ENCODE measurements at places on chromosomes 2 and 18. TPM values are rescaled to one million over a fixed set of nuclear protein-coding genes. Genes with fewer than 3 reads are reported as not detected.

- no peaks in the 10 kb centered on the region for H3K4me1 ChIP-seq
- no peak overlapping the region for H3K27ac ChIP-seq
- no peaks in the 10 kb centered on the region for H3K36me3 ChIP-seq
- no peaks in the 10 kb centered on the region for H3K27me3 ChIP-seq
- no peak overlapping the region for H3K4me3 ChIP-seq
- DNase-seq: peak; percentile 34
Observed at GRCh38 chr2:44016282-44016681, 20.5 kb upstream of the LRPPRC start.

GRCh38 chr2:173657996-173658717 lies 303.5 kb downstream of the CDCA7 start:
- no peaks in the 10 kb centered on the region for H3K27me3 ChIP-seq
- DNase-seq: no peak
- no peaks in the 10 kb centered on the region for H3K4me1 ChIP-seq
- H3K27ac ChIP-seq: no peak overlapping the region
- no peak overlapping the region for H3K4me3 ChIP-seq
- no peaks in the 10 kb centered on the region for H3K36me3 ChIP-seq

DNA sequence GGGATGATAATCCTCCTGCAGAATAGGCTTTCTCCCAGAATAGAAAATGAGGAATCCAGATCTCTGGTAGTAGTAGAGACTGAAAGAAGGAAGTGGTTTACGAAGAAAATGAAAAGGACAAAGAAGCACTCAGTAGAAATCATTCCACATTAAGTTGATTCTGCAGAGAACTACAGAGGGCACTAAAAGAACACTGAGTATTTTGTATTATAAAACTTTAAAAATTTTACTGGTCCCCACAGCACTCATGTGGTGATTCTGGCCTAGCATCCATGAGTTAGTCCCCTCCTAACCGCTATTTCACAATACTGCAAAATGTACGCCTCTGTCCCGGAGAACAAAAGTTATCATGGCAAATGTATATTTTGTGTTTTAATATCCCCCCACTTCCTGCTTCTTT lies 42.9 kb upstream of the SLC35F5 start:
- H3K4me3 ChIP-seq: no peak overlapping the region
- no peaks in the 10 kb centered on the region for H3K36me3 ChIP-seq
- H3K27me3 ChIP-seq: no peaks in the 10 kb centered on the region
- no peaks in the 10 kb centered on the region for H3K4me1 ChIP-seq
- no peak for DNase-seq

Gene TLX2
- not detected for total RNA-seq

DNA sequence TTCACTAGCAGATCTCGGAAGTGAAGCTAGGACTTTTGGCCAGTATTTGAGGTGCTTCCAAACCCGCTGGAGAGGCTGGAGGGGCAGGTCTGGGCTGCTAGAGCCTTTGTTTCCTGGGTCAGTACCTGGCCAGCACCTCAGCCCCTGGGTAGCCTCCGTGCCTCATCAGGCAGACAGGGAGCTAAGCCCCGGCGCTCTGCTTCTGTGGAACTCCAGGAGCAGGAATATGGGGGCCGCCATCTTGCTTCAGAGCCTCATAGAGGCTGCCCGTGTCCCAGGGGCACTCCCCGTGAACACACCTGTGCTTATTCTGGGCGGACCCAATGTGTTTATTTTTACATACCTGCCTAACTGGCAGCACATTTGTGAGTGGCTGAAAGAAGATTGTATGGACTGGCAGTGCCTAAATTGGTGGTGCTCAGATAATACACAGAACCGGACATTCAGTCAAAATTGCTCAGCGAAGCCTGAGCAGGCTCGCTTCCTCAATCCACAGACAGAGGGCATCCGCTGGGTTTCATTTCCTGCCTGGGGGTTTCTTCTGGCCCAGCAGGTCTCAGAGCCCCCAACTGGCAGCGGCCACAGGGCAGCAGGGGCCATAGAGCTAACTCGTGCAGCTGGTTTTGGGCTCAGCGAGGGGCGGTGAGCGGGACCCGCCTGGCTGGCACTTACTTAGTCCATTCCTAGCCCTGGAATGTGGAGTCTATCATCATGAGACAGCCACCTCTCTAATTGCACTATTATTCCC lies 176.8 kb upstream of the ALKAL2 start:
- peaks cover 8% of the 10 kb centered on the region for H3K4me1 ChIP-seq
- H3K27ac ChIP-seq: no peak overlapping the region
- H3K4me3 ChIP-seq: no peak overlapping the region
- no peak for DNase-seq
- peaks cover 12% of the 10 kb centered on the region for H3K27me3 ChIP-seq
- H3K36me3 ChIP-seq: no peaks in the 10 kb centered on the region

- H3K36me3 ChIP-seq: no peaks in the 10 kb centered on the region
- H3K4me1 ChIP-seq: peaks cover 19% of the 10 kb centered on the region
- H3K27me3 ChIP-seq: no peaks in the 10 kb centered on the region
- H3K4me3 ChIP-seq: no peak overlapping the region
- no peak for DNase-seq
- H3K27ac ChIP-seq: no peak overlapping the region
Observed at GRCh38 chr2:240237609-240238174, 97.2 kb upstream of the OTOS start.

Gene GREB1
- 2.7 TPM for total RNA-seq

Gene ORMDL1
- total RNA-seq: 99.8 TPM

Gene MMADHC
- total RNA-seq: 77.0 TPM

GRCh38 chr2:127406454-127406853 lies 11.8 kb upstream of the PROC start:
- peak overlapping the region; percentile 93 for H3K27ac ChIP-seq
- H3K27me3 ChIP-seq: no peaks in the 10 kb centered on the region
- no peaks in the 10 kb centered on the region for H3K36me3 ChIP-seq
- no peak overlapping the region for H3K4me3 ChIP-seq
- H3K4me1 ChIP-seq: peaks cover 32% of the 10 kb centered on the region
- DNase-seq: no peak

- H3K36me3 ChIP-seq: no peaks in the 10 kb centered on the region
- H3K4me3 ChIP-seq: no peak overlapping the region
- H3K4me1 ChIP-seq: no peaks in the 10 kb centered on the region
- H3K27ac ChIP-seq: no peak overlapping the region
- no peaks in the 10 kb centered on the region for H3K27me3 ChIP-seq
- no peak for DNase-seq
Observed at GRCh38 chr2:30456106-30456505, 9.1 kb downstream of the LCLAT1 start.

DNA sequence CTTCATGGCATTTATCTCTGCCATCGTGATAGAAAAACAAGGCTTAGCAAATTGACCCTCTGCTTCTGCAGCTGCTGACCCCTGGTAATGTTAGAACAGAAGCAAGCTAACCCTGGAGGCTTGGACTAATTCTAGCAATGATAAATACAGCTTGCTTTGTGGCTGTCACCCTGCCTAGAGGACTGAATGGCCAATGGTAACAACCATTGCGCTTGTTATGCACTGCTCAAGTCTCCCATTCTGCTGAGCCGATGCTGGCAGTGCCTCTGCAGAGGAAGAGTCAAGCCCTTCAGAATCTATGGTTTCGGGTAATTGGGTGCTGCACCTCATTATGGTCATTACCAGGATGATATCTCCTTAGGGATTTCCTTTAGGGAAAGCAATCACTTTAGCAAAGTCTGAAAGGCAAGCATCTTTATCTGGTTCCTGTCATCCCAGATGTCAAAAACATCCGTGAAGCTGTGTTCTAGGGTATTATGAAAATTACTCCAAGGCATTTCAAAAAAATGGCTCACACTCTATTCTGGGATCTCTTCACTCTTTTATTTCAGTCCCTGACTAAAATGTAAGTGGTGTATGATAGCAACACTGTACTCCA lies 186.8 kb upstream of the DLGAP1 start:
- no peaks in the 10 kb centered on the region for H3K4me1 ChIP-seq
- H3K27me3 ChIP-seq: no peaks in the 10 kb centered on the region
- no peaks in the 10 kb centered on the region for H3K36me3 ChIP-seq
- DNase-seq: no peak

Gene L3MBTL4
- total RNA-seq: 37.1 TPM

DNA sequence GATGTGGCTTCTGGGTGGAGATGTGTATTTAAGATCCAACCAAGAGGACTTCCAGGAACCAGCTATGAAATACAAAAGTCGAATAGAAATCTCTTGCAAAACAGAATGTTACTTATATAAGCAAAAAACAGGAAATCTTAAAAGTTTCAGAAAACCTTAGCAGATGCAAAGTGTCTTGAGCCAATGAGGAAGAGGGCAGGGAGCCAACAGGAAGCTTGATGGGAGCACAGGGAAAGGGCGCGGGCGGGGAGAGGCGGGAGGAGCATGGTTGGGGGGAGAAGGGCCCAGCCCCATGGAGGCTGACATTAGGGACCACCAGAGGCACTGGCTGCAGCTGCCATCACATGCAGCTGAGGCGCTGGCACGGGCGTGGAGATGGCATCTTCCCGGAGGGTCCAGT lies 203.3 kb downstream of the SNTG2 start:
- no peak overlapping the region for H3K27ac ChIP-seq
- H3K36me3 ChIP-seq: no peaks in the 10 kb centered on the region
- peak; percentile 15 for DNase-seq

Gene CXCR1
- 0.13 TPM for total RNA-seq

DNA sequence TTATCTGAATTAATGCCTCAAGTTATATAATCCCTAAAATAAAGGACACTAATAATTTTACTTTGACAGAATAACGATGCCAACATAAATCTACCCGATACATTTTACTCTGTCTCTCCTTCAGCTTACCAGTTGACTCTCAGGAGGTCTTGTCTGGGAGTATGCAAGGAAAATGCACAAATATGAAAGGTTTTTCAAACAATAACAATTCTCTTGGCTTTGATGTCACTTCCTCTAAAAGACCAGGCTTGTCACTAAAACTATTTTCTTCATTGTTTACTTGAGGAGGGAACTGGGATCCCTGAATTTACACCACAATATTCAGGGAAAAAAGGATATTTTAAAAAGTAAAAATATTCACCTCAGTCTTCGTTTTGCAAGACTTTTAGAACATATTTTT lies 97.2 kb downstream of the SOS1 start:
- no peak overlapping the region for H3K4me3 ChIP-seq
- no peak for DNase-seq
- H3K36me3 ChIP-seq: no peaks in the 10 kb centered on the region
- no peak overlapping the region for H3K27ac ChIP-seq
- no peaks in the 10 kb centered on the region for H3K27me3 ChIP-seq

GRCh38 chr18:79850731-79851130 lies 53.0 kb downstream of the KCNG2 start:
- no peaks in the 10 kb centered on the region for H3K36me3 ChIP-seq
- DNase-seq: no peak
- H3K27me3 ChIP-seq: no peaks in the 10 kb centered on the region
- no peaks in the 10 kb centered on the region for H3K4me1 ChIP-seq
- no peak overlapping the region for H3K27ac ChIP-seq

DNA sequence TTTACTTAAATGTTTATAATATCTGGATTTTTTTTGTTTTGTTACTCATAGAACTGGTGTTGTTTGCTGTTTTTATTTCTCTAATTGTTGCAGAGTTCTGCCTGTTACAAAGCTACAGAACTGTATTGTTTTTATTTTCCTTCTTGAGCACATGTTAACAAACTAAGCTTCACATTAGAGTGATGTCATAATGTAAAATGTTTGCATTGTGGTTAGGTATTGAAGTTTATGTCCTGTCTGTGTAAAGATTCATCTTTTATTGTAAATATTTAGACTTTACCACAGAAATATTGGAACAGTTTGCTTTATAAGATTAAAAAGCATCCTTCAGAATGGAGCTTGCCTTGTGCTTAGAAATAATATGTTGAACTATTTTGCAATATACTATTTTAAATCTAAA lies 67.7 kb downstream of the CLIP4 start:
- no peaks in the 10 kb centered on the region for H3K4me1 ChIP-seq
- no peak overlapping the region for H3K4me3 ChIP-seq
- no peak for DNase-seq
- H3K27ac ChIP-seq: no peak overlapping the region

DNA sequence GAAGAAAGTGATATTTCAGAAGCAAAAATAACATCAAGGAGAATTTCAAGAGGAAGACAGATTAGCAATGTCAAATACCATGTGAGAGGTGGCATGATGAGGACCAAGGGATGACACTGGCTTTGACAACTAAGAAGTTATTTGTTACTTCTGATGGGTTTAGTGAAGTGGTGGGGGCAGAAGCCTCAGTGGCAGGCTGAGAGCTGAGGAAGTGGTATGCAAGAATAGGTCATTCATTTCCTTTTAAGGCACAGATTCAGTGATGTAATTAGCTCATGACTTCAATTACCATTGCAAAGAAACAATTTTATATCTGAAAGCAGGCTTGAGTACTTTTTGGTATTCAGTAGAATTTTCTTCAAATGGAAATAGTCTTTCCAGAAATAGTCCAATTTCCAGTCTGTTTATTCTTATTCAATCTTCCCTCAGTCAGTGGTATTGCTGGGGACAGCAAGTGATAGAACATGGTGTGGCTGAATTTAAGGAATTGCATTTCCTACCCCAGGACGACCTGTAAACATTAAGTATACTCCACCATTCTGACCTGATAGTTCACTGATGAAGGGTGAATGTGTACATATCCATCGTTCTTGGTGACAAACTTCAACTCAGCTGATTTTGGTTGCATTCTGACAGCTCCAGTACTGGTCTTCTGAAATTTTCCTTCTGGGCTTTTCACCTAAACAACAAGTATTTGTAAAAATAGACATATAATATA lies 28.2 kb downstream of the GEMIN6 start:
- peaks cover 20% of the 10 kb centered on the region for H3K36me3 ChIP-seq
- no peaks in the 10 kb centered on the region for H3K27me3 ChIP-seq
- no peak for DNase-seq
- H3K4me3 ChIP-seq: no peak overlapping the region

Gene SPATS2L
- 41.7 TPM for total RNA-seq

Data from thyroid gland (tissue), 4 donors.